ENCODE measurements at places on chromosomes 2 and 18.

- no peak for DNase-seq
These were observed 131.6 kb upstream of the OTX1 start for GRCh38 chr2:62919041-62919440.

DNA sequence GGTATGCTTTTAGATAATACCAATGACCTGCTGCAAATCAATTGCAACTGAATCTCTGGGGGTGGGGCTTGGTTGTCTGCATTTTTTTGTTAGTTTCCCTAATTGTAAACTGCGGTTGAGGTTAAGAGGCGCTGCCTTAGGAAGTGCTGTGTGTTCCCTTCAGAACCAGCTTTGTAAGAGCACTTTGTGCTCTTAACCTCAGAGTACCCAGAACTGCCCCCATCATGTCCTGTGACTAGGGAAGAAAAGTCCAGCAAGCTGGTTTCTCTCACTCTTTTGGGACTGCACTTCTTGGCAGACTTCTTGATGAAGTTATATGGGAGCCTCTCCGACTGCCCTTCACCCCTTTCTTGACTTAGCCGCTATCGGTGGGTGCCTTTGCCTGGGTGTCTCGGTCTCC is 245.5 kb upstream of the CXCR4 start:
- DNase-seq: no peak

GRCh38 chr2:140539242-140539875 is 1591.5 kb downstream of the LRP1B start:
- no peak for DNase-seq

- no peak for DNase-seq
These were observed 52.7 kb downstream of the PHLPP1 start for GRCh38 chr18:62767836-62768557.

DNA sequence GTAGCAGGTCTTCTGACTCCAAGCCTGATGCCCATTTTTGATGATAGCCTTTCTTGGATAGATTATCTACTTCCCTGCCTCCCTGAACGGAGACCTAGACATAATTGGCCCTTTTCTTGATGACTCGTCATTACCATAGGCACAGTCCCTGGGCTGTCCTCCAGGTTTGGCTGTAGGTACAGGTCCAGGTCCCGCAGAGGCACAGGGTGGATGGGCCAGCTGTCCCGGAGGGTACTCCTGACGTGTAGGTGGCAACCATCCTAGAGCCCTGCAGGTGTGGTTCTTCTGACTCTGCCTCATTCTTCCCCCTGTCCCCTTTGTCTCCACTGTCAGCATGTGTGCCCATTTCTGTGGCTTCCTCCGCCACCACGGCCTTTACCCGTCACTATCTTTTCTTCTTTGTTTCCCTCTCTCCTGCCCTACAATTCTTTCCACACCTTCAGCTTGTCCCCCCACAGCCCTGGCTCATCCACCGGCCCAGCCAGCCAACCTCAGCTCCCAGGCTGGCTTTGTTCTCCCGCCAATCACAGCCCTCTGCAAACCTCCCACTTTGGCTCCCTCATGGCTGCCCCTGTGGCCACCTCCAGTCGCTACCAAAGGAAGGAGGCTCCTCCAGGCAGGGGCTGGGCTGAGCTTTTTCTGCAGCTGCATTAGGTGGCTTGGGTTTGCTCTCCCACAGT is 102.8 kb downstream of the SMAD7 start:
- no peak for DNase-seq

GRCh38 chr2:239396881-239397681 is 3.7 kb downstream of the HDAC4 start:
- DNase-seq: no peak

DNA sequence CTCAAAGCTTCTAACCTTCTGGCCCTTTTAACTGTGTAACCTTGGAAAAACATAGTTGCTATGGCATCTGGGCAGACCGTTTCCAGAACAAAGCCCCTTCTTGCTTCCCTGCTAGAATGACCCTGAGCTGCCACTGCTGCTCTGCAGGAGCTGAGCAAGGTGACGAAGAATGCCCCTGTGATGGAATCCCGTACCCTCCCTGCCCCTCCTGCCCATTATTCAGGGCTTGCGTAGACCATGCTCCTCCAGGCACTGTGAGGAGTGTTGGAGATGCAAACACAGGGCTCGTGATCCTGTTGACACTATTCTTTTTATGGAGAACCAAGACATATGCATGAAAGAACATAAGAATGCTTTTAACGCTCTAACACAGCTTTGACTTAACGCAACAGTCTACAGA is 191.1 kb downstream of the CDH2 start:
- DNase-seq: no peak

DNA sequence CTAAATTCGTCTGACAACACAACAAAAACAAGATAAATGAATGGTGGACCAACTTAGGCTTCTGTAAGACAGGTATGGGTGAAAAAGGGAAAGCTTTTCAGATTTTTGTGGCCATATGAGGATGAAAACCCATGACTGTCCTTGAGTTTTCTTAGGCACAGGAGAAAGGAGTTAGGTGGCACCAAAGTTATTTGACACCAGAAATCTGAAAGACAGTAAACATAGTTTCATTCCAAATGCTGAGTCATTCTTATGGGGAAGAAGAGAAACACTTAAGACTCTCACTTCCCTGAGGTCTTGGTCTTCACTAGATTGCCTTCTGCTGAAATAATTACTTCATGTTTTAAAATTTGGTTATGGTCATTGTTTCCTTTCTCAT is 5.2 kb upstream of the GPD2 start:
- no peak for DNase-seq

DNA sequence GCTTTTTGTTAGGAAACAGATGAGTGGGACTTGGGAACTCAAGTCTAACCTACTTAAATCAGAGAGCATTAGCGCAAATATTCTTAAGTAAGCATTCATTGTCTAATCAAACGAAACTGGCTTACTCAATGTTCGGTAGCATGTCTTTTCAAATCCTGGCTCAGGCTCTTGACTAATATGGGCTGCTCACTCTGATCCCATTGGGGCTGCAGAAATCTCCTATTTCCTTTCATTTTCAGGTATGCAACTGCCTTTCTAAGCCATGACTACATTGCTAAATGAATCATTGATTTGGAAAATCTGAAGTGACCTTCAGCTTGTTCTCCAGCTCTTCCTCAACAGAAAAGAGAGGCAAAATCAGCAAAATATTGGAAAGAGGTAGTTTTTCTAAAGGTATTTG is 2084.4 kb upstream of the PIK3C3 start:
- DNase-seq: no peak

- DNase-seq: no peak
These were observed 150.1 kb downstream of the AGAP1 start for GRCh38 chr2:235643680-235644511.

GRCh38 chr18:36411745-36412168 is 114.2 kb downstream of the FHOD3 start:
- DNase-seq: no peak

GRCh38 chr2:37786854-37787253 is 115.4 kb upstream of the CDC42EP3 start:
- DNase-seq: no peak

- DNase-seq: no peak
These were observed 52.3 kb upstream of the SCG2 start for GRCh38 chr2:223654384-223654915.

- DNase-seq: no peak
These were observed 2.8 kb downstream of the ONECUT2 start for GRCh38 chr18:57437766-57438671.

- no peak for DNase-seq
These were observed 58.1 kb upstream of the ALPP start for GRCh38 chr2:232320443-232320803.

All from mesothelial cell of epicardium (in vitro differentiated cells).